ENCODE measurements at places on chromosomes 2 and 18. TPM values are rescaled to one million over a fixed set of nuclear protein-coding genes. Genes with fewer than 3 reads are reported as not detected.

Gene CPS1
- 3.1 TPM for total RNA-seq

Gene PEX13
- 72.0 TPM for total RNA-seq

Gene ZAP70
- 1.9 TPM for total RNA-seq

Gene CUL3
- total RNA-seq = 145 TPM

Gene SGPP2
- total RNA-seq = 1.3 TPM

Gene SCYGR4
- total RNA-seq = not detected

Gene TMEM17
- 1.9 TPM for total RNA-seq

Gene CXCR4
- 77.3 TPM for total RNA-seq

Gene MAP3K19
- 1.6 TPM for total RNA-seq

Gene KLF7
- 87.0 TPM for total RNA-seq

Gene SKA1
- 1.9 TPM for total RNA-seq

Gene PPP1R1C
- 0.94 TPM for total RNA-seq

Gene MREG
- 2.8 TPM for total RNA-seq

Gene IGFBP5
- 11.6 TPM for total RNA-seq

Gene GATA6
- total RNA-seq = not detected

Gene IL1R2
- total RNA-seq = not detected

Gene ACSL3
- total RNA-seq = 182 TPM

Gene AKAIN1
- total RNA-seq = 3.8 TPM

Gene CAVIN2
- 2.2 TPM for total RNA-seq

Gene CLEC4F
- total RNA-seq = not detected

Gene GPR75
- total RNA-seq = 27.2 TPM
